ENCODE measurements at places on chromosomes 5 and 9. TPM values are rescaled to one million over a fixed set of nuclear protein-coding genes. Genes with fewer than 3 reads are reported as not detected.

The PCDHB4 gene
- 9.1 TPM for total RNA-seq

GRCh38 chr9:100070104-100071041 lies 28.4 kb downstream of the ERP44 start:
- no peak for DNase-seq

DNA sequence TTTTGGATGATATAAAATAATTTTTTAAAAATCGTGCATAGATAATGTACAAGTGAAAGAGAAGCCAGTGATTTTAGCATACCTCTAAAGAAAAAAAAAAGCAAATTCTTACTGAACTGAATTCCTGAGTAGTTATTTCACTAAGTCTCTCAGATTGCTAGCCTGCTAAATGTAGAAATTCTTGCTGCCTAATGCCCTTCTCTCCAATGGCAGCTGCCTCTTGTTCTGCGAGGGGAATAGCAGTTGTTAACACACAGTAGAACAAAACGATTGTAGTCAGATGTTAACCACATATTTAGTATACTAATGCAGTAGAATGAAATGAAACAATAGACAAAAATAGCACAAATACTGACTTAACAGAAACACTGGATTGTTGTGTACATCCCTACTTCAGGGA lies 26.8 kb downstream of the SMAD5 start:
- no peak for DNase-seq

The MBLAC2 gene
- 3.0 TPM for total RNA-seq

DNA sequence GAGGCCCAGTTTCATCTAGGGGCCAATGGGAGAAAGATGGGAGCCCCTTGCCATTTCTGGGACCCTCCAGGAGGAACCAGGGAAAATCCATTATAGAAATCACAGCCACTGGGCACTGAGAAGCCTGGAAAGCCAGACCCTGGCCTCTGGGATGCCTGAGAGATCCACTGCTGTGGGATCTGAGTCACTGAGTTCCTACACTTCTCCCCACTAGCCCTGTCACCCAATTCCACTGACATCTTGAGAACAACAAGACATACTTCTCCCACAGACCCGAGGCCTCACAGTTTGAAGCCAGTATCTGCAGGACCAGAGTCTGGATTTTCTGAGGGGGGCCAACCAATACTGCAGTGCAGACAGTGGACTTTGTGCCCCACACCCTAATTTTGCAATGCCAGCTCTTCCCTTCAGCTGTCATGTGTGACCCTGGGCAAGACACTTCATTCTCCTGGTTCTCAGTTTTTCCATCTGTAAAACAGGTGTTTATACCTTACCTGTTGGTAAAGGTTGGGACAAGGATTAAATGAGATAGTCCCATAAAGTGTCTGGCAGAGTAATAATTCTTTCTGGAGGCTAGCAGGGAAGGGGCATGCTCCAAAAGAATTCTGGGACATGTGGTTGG lies 46.5 kb downstream of the CXXC5 start:
- no peak for DNase-seq

- DNase-seq, result no peak
These were observed 709.1 kb upstream of the ARRDC3 start for GRCh38 chr5:92092239-92092638.

DNA sequence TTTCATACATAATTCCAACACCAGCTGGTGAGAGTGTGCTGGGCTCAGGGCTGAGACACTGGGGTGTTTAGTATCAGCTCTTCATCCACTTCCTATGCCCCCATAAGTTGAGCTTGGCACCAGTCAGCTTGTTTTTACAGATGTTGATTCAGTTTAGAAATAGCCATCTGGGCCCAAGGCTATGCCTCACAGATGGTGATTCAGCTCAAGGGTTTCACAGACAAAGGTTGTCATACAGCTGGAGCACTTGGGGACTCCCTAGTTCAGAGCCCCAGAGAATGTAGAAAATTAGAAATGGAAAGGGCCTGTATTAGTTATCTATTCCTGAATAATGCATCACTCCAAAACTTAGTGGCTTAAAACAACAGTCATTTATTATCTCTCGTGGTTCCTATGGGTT lies 10.3 kb upstream of the CRHBP start:
- no peak for DNase-seq

- no peak for DNase-seq
These were observed 114.4 kb downstream of the MAST4 start for GRCh38 chr5:66710557-66711088.

DNA sequence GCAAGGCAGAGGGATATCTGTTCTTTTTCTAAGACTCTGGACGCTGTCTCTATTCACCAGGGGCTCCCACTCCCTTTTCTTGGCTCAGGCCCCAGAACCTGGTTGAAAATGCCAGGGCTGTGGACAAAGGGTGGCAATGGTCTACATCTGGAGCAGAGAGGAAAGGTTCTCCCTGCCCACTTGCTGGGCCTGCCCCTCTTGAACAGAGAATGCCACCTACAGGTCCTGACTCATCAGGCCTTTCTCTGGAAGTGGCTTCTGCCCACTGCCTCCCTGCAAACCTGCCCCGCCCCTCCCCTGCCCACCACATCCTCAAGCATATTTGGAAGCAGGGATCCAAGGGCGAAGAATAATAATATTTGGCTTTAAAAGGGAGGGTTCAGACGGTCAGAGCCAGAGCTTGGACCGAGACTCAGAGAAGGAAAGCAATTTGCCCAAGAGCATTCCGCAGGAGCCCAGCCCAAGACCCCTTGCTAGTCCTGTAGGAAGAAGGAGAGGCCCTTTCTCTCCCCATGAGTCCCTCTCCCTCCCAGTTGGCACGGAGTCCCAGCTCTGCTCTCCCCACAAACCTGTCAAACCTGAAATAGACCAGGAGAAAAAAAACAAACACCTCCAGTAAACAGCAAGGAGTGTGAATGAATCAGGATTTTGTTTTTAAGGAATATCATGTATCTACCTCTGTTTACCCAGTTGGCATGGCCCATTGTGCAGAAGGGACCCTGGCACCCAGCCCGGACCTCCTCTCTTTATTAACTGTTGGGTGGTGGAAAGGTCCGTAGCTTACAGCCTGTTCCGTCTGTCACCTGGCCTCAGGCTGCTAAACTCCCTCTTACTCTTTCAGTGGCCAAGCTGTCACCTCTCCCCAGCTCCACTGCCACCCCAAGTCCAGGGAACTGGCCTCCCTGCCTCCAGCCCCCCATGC lies 37.7 kb upstream of the STXBP1 start:
- no peak for DNase-seq

The RANBP3L gene
- 4.9 TPM for total RNA-seq

The ARL14EPL gene
- 0.63 TPM for total RNA-seq

The RGMB gene
- total RNA-seq, result 11.9 TPM

- no peak for DNase-seq
These were observed 43.6 kb upstream of the TRAF1 start for GRCh38 chr9:120970244-120970643.

DNA sequence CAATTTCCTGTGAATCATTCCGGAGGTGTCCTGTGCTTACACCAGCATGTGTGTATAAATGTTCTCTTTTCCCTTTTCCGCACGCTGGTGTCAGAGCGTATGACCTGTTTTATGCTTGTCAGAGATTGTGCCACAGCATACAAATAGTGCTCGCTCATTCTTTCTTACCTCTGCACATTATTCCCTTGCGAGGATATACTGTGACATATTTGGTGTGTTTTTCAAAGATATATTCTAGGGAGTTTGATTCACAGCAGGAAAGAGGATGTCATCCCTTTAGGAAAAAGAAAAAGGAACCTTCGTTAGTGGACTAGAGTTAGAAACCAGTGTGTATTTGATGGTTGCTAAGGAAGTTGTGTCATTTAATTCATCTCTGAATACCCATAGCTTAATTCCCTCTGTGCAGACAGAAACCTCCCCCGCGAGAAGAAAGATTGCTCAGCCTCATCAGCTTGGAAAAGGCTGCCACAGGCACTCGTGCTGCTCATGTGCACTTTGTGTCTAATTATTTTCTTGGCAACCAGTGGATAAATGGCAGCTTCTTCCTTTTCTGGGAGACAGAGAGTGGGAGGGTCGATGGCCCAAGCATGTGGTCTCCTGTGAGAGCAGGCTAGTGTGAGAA lies 14.7 kb upstream of the CCIN start:
- no peak for DNase-seq

DNA sequence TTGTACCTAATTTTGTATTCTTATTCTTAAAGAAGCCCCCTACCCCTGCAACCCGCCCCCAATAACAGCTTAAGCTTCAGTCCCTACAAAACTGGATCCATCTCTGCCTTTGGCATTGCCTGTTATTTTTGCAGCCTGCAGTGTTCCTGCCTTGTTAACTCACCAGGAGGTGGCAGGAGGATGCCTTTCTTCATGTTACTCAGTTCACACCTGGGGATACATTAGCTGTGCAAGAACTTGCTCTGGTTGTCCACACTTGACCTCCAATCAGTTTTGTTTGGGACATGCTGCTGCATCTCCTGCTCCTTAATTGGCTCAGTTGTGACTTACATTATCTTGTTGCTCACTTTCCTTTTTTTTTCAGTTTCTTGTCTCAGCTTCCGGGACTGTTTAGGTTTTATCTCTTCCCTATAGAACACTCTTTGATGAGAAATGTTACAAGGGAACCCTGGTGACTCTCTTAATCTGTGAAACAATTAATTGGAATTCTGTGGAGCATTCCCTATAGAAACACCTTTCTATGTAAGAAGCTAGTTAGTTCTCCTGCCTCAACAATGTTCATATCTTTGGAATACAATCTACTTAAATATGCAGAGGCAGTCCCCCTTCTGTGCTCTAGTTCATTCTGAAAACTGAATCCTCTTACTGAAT lies 467.7 kb upstream of the ACO1 start:
- DNase-seq, result no peak

DNA sequence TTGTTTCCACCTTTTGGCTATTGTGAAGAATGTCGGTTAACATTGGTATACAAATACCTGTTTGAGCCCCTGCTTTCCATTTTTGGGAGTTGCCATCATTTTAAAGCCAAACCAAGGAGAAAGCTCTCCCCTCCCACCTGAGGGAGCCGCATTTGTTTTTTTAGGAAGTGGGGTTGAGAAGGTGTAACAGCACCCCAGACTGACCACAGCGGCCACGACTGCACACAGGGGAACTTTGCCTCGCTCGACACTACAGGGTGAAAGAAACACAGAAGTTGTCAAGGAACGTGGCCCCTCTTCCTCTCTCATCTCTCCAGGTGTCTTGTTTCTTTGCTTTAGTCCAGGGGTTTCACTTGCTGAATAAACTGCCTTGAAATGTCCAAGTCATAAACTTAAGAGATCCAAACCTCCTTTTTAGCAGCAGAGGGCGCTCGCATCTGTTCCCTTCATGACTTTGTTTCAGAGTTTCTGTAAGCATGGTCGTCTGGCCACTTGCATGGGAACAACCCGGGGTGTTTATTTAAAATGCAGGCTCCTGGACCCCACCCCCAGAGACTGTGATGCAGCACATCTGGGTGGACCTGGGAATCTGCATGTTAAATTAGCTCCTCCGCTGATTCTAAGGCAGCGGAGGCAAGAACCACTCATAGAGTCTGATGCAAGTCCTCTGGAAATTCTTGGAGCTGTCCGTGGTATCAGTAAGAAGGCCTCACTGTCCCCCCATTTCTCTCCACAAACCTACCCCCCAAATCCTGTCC lies 2.1 kb upstream of the TTLL11 start:
- no peak for DNase-seq

The HTR1A gene
- not detected for total RNA-seq

DNA sequence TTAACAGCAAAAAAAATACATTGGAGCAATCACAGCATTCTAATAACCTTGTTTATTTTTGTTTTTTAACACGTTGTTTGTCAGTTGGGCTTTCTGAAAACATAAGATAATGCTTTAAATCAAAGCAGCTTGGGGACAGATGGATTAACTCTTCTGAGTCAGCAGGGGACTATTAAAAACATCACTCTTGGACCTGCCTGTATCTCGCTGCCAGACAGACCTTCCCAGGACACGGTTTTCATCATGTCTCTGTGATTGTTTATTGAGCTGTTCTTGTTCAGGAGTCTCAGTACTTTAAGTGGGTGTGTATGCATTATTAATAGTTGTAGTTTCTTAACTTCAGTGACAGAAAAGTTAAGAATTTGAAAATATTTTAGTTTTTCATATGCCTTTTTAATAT lies 173.2 kb downstream of the SH3GL2 start:
- DNase-seq, result no peak

The ANKRD34B gene
- total RNA-seq, result not detected

GRCh38 chr5:89729623-89730301 lies 679.8 kb downstream of the CETN3 start:
- DNase-seq, result no peak

The GRXCR2 gene
- not detected for total RNA-seq

- DNase-seq, result no peak
These were observed 148.0 kb downstream of the BRINP1 start for GRCh38 chr9:119221276-119221675.

All from aorta (tissue), 5 donors.